Osteoblast (primary cell): ENCODE measurements at places on chromosomes 1 and 21. TPM values are rescaled to one million over a fixed set of nuclear protein-coding genes. Genes with fewer than 3 reads are reported as not detected.

DNA sequence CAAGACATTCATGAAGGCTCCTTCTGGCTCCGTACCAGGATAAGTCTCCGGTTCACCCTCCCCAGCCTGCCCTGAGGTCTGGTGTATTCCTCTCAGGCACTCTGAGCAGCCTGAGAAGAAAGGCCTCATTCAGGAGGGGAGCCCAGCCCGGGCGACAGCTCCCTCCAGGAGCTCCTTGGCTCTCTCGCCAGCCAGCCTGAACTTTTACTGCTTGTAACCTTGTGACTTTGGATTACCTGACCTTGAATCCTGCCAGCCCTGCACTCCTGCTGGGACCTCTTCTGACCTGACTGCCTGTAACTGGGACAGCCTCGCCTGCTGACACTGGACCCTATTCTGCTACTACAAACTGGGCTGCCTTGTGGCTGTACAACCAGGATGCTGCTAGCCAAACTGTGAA lies 65.8 kb downstream of the CD34 start:
- DNase-seq, result no peak

GRCh38 chr1:82762829-82763532 lies 962.2 kb downstream of the ADGRL2 start:
- DNase-seq, result no peak

DNA sequence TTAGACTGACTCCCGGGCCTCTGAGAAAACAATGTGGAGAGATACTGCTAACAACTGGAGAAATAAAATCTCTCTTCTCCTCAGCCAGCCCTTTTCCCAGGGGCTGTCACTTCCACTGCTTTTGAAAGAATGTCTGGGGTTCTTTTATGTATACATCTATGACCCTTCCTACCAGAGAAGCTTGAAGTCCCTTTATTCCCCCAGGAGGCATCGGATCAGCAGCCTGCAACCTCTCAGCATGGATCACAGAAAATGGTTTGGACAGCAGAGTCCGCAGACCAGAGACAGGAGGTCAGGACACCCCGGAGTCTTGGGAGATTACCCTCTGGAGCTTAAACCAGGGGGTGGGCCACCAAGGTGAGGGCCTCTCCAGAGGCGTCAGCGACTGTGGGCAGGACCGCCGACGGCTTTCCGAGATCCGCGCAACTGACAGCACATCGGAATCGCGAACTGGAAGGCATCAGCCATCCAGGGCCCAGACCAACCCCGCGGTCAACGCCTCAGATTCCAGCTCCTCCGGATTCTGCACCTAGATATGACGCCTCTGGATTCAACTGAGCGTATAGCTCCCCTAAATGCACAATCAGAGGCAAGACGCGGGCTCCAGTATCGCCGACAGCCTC lies 1.0 kb downstream of the EPHA10 start:
- peak; percentile 67 for DNase-seq

- no peak for DNase-seq
These were observed 20.2 kb upstream of the S1PR1 start for GRCh38 chr1:101216623-101217022.

GRCh38 chr1:28895896-28896608 lies 18.3 kb upstream of the EPB41 start:
- DNase-seq, result no peak

DNA sequence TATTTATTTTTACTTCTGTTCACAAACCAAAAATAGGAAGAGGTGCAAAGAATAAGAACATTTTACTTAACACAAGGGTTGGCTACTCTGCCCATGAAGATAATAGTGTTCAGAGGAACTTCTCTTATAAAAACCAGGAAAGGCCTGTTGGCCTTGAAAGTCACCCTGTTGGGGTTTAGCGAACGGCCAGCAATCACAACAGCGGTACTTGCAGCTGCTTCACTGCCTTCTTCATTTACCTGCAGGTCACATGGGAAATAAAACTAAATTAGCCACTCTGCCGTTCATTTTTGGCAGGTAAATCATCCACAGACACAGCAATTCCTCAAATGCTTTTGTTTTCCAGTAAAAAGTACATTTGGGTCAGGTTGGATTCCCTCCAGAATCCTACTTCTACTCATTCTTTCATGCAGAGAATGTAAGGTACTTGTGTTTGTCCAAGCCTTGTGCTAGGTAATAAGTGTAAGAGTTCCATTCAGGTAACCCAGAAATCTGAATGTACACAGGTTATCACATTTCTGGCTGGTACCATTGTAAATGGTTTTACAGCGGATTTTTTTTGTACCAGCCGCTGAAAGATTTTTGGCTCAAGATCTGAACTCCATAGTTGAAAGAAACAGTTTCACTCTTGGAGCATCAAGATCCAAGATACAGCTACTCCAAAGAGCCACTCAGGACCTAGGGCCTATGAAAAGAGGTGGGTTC lies 13.1 kb downstream of the SERPINC1 start:
- DNase-seq, result no peak

CLIC6 gene
- total RNA-seq, result under 0.01 TPM in 2 replicates

CLCA4 gene
- not detected in 2 replicates for total RNA-seq

DVL1 gene
- 73.5 and 81.9 TPM in 2 replicates for total RNA-seq

TTLL7 gene
- 13.8 and 15.3 TPM in 2 replicates for total RNA-seq
